Urinary bladder (tissue), 4 donors: ENCODE measurements at places on chromosomes 4 and X.

DNA sequence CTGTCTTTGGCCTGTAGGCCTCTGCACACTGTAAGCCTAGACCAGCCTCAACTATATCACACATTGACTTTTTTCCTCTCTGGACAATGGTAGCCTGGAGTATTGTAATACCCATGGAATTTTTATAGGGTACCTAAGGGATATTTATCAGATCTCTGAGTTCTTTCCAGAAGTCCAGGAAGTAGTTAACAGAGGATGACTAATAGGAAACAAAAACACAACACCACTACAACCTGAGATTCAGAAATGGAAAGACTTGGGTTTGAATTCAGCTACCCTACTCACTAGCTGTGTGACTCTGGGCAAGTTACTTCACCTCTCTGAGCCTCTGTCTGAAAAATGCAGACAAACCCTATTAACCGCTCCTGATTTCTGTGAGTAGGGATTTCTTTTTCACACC, 7.7 kb upstream of the STX18 start:
- no peak for DNase-seq

DNA sequence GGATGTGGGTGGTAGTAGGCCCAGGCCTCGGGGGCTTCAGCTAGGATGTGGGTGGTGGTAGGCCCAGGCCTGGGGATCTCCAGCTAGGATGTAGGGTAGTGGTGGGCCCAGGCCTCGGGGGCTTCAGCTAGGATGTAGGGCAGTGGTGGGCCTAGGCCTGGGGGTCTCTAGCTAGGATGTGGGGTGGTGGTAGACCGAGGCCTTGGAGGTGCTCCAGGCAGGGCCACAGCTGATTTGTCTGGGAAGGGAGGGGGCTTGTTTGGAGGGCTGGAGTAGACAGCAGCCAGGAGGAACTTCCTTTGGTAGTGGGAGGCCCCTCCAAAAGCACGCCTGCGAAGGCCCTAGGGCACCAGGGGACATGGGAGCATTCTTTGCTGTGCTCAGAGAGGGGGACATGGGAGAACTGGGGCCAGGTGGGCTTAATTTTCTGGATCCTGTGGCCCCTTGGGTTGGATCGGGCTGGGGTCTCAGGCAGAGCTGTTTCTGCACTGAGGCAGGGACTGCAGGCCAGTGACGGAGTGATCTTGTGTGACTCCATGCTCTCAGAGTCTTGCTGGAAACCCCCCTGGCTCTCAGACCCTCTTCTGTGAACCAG, 3.3 kb upstream of the SPON2 start:
- DNase-seq = no peak

DNA sequence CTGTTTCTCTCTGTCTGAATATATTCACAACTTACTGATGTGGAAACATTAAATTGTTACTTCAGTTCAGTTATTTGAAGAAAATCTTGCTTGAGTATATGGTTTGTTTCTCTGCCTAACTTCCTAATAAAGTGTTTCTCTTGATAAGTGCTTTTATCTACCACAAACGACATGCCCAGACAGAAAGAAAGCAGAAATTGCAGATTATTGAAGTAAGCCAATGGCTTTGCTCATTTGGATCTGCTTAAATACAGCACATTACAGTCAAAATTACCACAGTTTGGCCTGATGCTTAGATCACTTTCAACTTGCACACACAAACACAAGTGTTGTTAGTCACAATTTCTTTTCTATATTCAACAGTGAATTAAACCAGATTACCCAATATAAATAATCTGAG, 68.0 kb downstream of the ATOH1 start:
- DNase-seq = no peak

DNA sequence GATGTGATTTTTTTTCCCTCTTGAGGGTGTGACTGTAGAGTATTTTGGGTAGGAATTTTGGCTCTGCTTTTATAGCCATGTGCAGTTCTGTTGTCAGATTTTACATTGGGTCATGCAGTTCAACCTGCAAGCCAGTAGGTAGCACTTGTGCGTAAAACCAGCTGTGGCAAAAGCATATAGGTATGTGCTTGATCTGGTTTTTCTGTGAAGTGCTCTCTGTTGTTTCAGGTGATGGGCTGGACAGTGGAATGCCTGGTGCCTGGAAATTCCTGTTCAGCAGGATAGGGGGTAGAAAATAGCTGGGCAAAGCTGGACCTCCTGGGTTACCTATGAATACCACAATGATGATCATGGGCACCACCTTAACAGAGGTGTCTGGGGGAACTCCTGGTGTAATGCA, 584.2 kb upstream of the PCDH10 start:
- no peak for DNase-seq

DNA sequence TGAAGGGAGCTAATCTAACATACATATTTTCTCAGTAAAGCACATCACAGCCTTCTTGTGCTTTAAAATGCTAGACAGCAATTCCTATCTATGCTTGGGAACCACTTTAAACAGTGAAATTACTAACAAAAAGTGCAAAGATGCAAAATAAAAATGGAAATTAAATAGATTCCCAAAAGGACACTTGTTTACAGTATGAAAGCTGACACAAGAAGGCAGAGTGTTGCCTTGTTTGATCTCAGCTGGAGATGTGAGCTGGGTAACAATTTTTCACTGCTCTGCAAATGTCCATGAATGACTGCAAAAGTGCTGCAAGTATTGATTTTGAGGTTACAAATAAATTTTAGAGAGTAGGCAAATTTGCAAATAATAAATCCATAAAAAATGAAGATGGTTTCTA, 22.3 kb downstream of the GRIA2 start:
- DNase-seq = no peak

- no peak for DNase-seq
These were observed 187.3 kb upstream of the PACRGL start for GRCh38 chr4:20512985-20513384.

- DNase-seq = no peak
These were observed 18.1 kb downstream of the TMEM175 start for GRCh38 chr4:950136-951020.

DNA sequence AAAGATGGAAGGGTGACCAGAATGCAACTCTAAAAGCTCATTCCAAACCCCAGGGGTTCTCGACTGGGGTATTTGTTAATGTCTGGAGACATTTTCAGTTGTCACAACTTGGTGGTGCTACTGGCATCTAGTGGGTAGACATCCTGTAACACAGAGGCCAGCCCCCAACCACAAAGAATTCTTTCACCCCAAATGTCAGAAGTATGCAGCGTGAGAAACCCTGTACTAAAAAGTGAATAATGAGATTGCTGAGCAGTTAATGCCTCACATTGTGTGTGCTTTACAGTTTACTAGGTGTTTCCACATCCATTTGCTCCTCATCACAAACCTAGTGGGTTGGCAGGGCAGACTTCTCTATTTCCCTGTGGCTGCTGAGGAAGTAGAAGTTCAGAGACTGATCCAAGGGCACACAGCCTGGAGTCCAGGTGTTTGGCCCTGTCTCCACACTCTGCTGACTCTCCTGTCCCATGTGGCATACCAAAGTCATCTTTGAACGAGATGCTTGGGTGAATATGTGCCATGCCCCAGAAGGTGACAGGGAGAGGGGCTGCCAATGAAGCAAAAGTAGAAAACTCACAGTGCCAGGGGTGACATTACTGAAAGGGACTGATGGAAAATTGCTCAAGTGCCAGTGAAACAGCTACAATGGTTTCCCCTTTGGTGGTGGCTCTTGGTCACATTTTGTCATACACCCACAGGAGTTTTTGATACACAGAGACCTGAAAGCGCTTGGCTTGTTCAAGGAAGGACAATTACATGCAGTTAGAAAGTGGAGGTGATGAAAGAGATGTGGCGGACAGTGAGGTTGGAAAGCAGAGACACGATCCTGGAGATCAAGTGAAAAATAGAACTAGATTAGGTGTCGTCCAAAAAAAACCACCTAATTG, 10.1 kb upstream of the TMEM154 start:
- DNase-seq = no peak

DNA sequence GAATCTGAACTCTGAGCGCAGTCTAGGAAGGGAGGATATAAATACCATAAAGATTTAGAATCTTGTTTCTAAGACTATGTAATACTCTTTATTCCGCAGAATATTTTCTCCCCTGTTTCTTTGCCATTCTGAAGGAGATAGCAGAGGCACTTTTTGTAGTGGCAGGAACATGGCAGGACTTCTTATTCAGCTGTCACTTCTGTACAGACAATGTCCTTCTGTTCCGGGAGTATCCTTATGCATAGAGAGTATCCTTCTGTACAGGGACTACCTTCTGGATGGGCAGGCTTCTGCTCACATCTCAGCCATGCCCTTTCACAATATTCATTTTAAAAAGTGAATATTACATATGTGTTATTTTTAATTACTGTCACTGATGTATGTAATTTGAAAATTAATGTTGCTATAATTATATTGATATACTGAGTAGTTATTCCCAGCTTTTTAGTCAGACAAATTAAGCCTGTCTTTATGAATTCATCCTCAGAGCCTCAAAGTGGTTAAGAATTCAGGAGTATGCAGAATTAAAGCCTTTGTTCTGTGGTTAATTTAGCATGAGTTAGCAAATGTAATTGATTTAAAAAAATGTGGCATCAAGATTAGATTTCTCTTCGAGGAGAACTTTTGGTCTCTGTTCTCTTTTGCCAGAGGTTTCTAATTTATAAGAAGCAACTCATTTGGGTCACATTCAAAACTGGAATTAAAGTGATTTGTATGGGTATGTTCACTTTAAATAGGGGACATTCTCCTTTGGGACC, 174.4 kb downstream of the FHIP1A start:
- DNase-seq = no peak

DNA sequence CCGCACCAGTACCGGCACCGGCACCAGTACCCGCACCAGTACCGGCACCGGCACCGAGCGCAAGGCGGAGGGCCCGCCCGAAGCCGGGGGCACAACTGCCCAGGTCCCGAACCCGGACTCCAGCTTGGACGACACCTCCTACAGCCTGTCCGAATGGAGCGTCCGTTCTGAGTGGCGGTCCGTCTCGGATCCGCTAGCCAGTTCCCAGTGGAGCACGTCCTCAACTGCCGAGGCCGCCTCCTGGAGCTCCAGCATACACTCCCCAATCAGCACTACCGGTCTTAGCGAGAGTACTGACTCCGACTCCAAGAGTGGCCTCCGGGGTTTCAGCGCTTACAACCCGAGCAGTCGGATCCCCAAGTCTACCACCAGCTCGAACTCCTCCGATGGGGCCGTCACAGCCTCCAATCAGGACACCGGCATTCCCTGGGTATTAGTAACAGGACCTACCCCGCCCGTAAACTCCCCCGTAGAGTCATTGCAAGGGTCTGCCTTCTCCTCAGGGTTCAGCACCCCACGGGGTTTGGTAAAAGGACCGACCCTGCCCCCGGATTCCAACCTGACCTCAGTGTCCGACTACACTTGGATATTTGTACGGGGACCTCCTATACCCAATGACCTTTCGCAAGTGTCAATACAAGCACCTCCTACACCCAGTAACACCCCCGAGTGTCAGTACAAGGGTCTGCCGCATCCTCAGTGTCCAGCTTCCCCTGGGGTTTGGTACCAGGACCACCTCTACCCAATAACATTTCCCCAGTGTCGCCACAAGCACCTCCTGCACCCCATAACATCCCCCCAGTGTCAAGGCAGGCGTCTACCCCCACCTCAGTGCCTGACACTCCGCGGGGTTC, 721 bp upstream of the MAOA start:
- no peak for DNase-seq

- no peak for DNase-seq
These were observed 155.6 kb downstream of the ARX start for GRCh38 chrX:24860140-24860539.

- DNase-seq = no peak
These were observed 84.2 kb downstream of the CAMK2D start for GRCh38 chr4:113677325-113677724.

- no peak for DNase-seq
These were observed 137.4 kb upstream of the STIM2 start for GRCh38 chr4:26723216-26723615.

DNA sequence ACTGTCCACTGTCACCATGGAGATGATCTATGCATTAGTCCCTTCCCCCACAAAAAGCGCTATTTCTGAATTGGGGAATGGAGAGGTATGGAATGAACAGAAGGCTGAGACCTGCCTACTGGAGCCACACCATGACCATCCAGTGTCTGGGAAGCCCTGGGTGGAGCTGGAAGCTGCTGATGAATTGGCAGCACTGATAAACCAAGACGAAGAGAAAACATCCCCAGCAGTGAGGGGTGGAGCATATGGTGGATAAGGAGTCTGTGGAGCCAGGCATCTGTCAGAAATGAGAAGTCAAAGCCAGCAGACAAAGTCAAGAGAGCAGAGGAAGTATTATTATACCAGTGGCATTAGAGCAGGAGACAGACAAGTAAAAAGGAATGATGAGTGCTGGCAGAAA, 13.2 kb downstream of the CC2D2A start:
- DNase-seq = no peak

DNA sequence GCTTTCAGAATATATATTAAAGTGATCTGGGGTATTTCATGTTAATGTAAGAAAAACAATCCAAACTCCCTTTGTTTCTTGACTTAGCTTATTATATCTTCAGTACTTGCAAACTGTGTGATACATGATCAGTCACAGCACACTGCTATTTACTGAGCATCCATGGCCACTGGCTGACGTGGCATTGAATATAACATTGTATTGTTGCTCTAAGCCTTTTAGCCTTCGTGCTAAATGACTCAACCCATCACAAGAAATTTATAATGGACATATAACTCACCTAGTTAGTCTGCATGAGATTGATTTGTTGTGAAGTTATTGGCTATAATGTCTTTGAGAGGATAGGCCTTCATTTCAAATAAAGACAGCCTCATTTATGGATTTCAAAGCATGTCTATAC, 642.6 kb downstream of the IL1RAPL1 start:
- DNase-seq = no peak

- DNase-seq = no peak
These were observed 72.9 kb downstream of the YIPF6 start for GRCh38 chrX:68571610-68572311.

- no peak for DNase-seq
These were observed 83.8 kb upstream of the BOD1L1 start for GRCh38 chr4:13711233-13711785.

GRCh38 chr4:84852081-84852480, 114.4 kb downstream of the WDFY3 start:
- no peak for DNase-seq

DNA sequence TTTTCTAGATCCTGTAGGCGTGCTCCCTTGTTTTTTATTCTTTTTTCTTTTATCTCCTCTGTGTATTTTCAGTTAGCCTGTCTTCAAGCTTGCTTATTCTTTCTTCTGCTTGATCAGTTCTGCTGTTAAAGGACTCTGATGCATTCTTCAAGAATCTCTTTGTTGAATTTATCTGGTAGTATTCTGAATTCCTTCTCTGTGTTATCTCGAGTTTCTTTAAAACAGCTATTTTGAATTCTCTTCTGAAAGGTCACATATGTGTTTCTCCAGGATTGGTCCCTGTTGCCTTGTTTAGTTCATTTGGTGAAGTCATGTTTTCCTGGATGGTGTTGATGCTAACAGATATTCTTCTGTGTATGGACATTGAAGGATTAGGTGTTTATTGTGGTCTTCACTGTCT, 15.3 kb downstream of the RAB33B start:
- DNase-seq = no peak

GRCh38 chr4:86934147-86934770, 552 bp upstream of the AFF1 start:
- no peak for DNase-seq
